ENCODE measurements at places on chromosomes 3 and 15.

- DNase-seq, result no peak
These were observed 50.9 kb upstream of the NPHP3 start for GRCh38 chr3:132773071-132773619.

- no peak for DNase-seq
These were observed 172.7 kb upstream of the TP63 start for GRCh38 chr3:189458528-189458927.

- no peak for DNase-seq
These were observed 3.3 kb downstream of the ETV5 start for GRCh38 chr3:186105543-186105942.

DNA sequence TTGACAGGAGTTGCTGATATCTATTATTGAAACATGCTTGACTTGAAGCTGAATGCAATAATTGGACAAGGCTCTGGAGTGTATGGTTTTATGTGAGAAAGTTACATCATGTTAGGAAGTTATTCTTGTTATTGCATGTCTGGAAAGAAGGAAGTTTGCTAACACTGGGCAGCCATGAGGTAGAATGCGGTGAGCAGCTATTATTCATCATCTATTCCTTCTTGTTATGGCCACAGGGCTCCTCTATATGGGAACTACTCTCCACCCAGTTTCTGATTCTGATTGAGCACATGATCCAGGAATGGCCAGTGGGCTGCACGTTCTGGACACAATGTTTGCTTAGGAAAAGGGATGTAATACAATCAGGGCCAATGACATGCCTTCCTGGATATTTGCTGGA is 37.8 kb upstream of the SCN5A start:
- DNase-seq, result no peak

GRCh38 chr15:90683876-90684275 is 33.3 kb upstream of the BLM start:
- no peak for DNase-seq

GRCh38 chr3:115554487-115554807 is 68.9 kb upstream of the GAP43 start:
- DNase-seq, result no peak
